ENCODE measurements at places on chromosomes 1 and 21.

DNA sequence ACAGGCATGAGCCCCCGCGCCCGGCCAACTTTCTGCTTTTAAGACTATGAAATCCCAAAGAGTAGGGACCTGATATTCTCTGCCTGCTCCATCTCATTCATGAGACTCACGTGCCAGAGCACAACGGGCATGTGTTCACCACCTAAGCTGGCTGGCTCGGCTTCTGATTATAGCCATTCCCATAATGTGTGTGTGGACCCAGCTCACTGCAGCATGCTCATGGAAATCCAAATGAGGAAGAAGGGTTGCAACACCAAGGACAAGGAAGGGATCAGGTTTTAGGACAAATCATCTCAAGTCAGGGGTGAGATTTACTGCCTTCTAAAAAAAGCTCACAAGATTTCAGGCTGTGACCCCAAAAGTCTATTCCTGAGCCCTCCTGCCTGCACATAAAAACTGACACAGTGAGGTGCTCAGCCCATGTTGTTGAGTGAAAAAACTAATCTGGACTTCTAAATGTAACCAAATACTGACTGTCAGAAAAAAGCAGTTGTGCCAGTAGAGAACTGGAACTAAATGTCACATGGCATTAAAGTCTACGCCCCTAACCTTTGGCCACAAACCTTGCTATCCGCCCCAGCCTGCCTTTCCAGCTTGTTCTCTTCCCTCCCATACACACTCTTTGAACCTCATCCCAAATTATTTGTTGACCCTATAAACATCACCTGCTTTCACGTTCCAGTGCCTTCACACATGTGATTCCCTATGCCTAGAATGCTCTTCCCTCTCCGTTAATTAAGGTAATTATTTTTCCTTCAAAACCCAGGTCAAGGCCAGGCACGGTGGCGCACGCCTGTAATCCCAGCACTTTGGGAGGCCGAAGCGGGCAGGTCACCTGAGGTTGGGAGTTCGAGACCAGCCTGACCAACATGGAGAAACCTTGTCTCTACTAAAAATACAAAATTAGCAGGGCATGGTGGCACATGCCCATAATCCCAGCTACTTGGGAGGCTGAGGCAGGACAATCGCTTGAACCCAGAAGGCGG, 9.1 kb upstream of the COA7 start:
- DNase-seq: no peak

GRCh38 chr1:69976896-69977295, 228.5 kb downstream of the LRRC40 start:
- DNase-seq: no peak

DNA sequence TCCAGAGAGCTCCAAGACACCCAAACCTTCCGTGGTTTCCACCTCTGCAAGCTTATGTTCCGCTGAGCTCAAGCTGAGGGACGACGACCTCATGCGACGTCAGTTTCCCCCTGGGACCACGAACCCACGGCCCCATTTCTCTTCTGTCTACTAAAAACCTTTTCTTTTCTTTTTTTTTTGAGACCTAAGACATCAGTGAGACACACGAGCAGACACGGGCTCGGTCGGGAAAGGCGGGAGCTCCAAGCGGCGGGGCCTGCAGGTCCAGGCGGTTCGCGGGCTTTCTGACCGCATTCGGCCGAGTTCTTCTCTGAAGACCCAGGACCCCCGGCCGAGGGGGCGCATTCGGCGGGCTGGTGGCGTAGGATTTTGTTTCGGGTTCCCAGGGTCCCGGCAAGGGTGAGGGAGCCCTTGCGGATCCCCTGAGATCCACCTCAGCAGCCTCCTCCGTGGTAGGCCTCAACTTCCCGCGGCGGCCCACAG, 402 bp downstream of the C21orf58 start:
- peak; percentile 45 for DNase-seq

- peak; percentile 50 for DNase-seq
These were observed 9.5 kb upstream of the TMEM39B start for GRCh38 chr1:32063261-32063681.

GRCh38 chr1:182616130-182617013, 12.2 kb upstream of the RGS16 start:
- DNase-seq: peak; percentile 99

DNA sequence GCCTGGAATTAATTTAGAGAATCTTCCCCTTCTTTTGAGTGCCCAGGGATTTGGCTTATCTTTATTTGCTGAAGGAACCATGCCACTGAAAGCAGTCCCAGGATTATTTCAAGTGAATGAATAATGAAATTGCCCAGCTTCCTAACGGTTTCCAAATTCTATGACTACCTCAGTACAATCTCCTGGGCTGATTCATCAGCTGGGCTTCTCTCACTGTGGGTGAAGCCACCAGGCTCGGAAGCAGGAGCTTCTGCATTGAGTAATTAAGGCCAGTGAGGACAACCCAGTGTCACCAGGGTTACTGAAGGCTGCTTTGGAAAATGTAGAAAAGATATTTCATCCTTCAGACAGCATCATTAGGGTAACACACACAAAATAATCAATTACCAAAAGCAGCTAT, 169.8 kb downstream of the DAB1 start:
- no peak for DNase-seq

DNA sequence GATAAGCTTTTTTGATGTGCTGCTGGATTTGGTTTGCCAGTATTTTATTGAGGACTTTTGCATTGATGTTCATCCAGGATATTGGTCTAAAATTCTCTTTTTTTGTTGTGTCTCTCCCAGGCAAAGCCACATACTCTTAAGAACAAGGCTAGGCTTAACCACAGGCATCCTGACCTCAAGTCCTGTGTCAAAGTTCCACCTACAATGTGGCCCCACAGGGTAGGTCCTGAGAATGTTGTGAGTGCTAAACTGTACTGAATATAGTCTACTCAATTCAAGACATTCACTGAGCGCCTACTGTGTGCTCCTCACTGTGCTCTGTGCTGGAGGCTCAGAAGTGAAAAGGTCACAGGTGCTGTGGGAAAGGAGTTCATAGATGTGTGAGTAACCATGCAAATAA, 20.6 kb downstream of the DDAH1 start:
- no peak for DNase-seq

GRCh38 chr1:228475812-228476211, 11.4 kb upstream of the RNF187 start:
- DNase-seq: no peak

DNA sequence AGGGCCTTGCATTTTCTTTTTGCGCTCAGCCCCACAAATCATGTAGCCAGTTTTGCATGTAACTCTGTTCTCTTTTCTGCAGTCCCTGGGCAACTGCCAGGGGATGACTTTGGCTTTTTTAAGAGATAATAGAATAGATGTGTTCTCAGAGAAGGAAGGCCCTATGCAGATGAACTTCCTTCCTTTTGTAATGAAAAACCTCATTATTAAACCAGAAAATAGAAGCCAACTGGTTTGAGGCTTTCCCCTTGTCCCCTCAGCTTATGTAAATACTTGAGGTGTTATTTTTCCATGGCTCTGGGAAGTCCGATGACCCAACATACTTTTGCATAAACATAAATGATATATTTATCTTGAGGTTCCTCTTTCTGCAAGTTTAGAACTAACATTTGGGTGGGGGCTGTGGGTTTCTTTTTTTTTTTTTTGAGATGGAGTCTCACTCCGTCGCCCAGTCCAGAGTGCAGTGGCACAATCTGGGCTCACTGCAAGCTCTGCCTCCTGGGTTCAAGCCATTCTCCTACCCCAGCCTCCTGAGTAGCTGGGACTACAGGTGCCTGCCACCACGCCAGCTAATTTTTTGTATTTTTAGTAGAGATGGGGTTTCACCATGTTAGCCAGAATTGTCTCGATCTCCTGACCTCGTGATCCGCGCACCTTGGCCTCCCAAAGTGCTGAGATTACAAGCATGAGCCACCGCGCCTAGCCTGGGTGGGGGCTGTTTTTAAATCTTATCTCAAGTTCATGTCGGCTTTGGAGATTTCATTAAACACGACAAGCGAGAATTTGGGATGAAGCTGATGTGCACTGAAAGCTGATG, 14.4 kb upstream of the FCRL5 start:
- DNase-seq: peak; percentile 7

DNA sequence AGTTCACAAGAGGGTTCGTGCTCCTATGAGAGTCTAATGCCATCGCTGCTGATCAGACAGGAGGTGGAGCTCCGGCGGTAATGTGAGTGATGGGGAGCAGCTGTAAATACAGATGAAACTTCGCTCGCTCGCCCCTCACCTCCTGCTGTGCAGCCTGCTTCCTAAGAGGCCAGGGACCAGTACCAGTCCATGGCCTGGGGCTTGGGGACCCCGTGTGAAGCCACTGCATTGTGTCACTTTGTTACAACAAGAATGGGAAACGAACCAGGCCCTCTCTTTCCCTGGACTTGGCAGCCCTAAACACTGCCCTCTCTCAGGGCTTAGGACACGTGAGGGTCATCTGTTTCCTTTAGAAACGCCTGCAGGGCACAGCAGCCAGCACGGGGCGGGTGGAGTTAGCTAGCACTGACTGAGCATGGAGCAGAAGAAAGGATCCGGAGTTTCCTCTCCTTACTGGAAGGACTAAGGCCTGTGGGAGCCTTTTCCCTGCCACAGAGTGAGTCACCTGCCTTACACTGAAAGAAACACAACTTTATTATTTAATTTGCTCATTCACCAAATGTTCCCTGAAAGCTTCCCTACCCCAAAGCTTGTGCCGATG, 185.2 kb upstream of the TMEM51 start:
- no peak for DNase-seq

DNA sequence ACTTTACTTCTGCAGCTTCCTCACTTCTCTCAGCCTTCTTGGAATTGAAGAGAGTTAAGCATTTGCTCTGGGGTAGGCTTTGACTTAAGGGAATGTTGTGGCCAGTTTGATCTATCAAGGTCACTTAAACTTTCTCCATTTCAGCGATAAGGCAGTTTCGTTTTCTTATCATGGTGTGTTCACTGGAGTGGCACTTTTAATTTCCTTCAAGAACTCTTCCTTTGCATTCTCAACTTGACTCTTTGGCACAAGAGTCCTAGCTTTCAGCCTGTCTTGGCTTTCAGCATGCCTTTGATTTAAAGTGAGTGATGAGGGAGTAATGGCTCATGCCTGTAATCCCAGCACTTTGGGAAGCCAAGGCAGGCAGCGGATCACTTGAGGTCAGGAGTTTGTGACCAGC, 38.7 kb downstream of the HS2ST1 start:
- DNase-seq: no peak

DNA sequence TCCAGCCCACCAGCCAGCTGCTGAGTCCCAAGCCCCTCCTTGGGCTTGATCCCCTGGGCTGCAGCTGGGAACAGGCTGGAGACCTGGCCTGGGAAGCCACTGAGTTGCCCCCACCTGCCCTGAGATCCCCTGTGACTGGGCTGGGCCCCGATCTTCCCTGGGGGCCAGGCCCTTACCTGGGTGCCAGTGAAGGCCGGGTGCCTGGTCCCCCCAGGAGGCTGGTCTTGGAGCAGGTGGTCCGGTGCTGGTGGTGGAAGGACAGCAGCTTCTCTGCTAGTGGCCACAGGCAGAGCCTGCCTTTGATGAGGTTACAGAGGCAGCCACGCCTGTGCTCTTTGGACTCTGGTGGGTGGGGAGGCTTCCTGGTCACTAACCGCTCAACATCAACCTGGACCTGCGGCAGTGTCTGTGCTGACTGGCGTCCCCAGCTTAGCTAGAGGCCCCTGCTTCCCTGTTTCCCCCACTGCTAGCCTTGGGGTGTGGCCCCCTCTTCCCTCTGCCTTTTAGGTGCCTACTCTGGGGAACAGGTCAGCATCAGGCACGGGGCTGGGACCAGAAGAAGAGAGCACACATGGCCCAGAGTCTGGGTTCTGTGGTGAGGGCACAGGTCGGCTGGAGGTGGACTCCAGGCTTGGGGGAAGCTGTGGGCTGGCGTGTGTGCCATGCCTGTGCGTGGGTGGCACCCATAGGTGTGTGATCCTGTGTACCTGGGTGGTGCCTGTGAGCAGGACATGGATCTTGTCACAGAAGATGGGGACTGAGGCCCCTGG, at the start of gene EPS8L3:
EPS8L3 (minus strand) TSS at position 278 of the 770 bp plus-strand sequence. CDS start 2,174 bp downstream, outside the sequence.
- DNase-seq: no peak

DNA sequence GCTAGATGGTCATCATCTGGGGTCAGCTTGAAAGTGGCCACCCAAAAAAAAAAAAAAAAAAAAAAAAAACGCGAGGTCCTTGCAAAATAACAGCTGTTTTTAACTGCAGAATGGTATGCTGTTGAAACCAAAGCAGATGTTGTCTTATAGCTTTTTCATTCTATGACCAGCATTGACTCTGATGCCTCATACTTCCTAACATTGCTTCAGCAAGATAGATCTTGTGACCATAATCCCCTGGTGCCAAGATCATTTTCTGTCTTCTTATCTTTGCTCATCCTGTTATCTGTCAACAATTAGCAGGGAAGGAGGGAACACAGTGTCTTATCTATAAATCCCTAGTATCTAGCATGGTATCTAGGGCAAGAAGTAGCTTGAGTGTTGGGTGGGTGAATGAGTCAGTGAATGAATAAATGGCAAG, 181.5 kb downstream of the PLPP3 start:
- no peak for DNase-seq

GRCh38 chr1:232329103-232329813, 300.7 kb downstream of the SIPA1L2 start:
- DNase-seq: no peak

- no peak for DNase-seq
These were observed 143.6 kb downstream of the LRRC7 start for GRCh38 chr1:69711190-69711930.

GRCh38 chr1:97610748-97611147, 310.1 kb downstream of the DPYD start:
- no peak for DNase-seq

DNA sequence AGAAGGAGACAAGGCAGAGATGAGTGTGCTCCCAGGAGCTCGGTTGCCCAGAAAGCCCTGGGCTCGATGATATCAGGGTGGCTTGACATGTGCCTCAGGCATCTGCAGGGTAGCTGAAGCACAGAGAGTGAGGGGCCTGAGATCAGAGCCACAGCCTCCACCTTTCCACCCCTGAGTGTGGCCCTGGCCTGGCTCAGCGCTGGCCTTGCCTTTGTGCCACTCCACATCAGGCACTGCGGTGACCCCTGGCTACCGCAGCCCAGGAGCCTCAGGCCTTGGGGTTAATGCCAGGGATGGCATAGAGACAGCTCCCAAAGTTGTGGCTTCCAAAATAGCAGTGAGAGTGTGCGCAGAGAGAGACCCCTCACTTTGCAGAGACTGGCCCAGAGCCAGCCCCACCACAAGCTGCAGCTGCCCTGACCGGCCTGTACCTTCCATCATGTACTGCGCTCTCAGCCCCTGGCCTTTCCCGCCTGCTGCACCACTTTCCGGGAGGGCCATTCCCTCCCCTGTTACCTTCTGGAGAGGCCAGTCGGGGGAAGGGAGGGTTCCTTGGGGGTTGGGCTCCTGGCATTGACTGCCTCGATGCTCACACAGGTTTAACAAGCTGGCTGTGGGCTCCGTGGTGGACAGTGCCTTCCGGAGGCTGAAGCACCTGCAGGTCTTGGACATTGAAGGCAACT, 19.5 kb downstream of the PODN start:
- DNase-seq: no peak

GRCh38 chr1:161209790-161210409, 5.2 kb upstream of the FCER1G start:
- peak; percentile 84 for DNase-seq

GRCh38 chr1:154533952-154534844, 24.3 kb downstream of the UBE2Q1 start:
- DNase-seq: peak; percentile 18
